ENCODE measurements at places on chromosomes 3 and 15. TPM values are rescaled to one million over a fixed set of nuclear protein-coding genes. Genes with fewer than 3 reads are reported as not detected.

GRCh38 chr15:64067564-64068030, 21.3 kb upstream of the DAPK2 start:
- H3K4me3 ChIP-seq, result peak overlapping the region; percentile 5
- no peaks in the 10 kb centered on the region for H3K36me3 ChIP-seq
- DNase-seq, result peak; percentile 73

Gene CLDN16
- total RNA-seq, result not detected

DNA sequence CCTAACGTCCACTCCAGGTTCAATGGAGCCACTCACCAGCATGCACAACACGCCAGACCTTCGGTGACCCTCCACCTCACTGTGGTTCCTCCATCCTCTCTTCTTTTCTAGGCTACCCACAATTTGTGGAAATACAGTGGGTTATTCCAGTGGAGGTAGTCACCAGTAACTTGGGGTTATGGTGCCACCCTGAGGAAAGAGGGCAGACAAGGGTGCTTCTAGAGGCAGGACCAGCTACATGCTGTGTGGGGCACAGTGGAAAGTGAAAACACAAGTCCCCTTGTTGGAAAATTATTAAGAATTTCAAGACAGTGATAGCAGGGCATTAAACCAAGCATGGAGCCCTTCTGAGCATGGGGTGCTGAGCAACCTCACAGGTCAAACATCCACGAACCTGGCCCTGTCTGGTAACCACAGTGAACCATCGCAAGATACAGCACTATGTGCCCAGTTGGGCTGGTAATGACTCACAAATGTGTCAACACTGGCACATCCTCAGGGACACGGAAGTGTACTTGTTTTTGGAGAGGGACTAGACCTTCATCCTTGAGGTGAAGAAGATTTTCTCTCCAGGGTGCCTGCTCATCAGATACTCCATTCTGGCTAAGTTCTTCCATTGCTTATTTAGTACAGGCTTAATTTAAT, 166.7 kb downstream of the STT3B start:
- peaks cover 7% of the 10 kb centered on the region for H3K36me3 ChIP-seq
- H3K27me3 ChIP-seq, result no peaks in the 10 kb centered on the region
- no peak for DNase-seq
- no peak overlapping the region for H3K27ac ChIP-seq
- H3K4me3 ChIP-seq, result no peak overlapping the region

- H3K4me1 ChIP-seq, result no peaks in the 10 kb centered on the region
- no peak overlapping the region for H3K27ac ChIP-seq
- no peaks in the 10 kb centered on the region for H3K36me3 ChIP-seq
- no peaks in the 10 kb centered on the region for H3K27me3 ChIP-seq
- DNase-seq, result no peak
- no peak overlapping the region for H3K4me3 ChIP-seq
Measured at GRCh38 chr15:38002883-38003477, 68.5 kb downstream of the TMCO5A start.

Gene CPLX3
- 0.41 TPM for total RNA-seq

Gene STRC
- total RNA-seq, result under 0.01 TPM

DNA sequence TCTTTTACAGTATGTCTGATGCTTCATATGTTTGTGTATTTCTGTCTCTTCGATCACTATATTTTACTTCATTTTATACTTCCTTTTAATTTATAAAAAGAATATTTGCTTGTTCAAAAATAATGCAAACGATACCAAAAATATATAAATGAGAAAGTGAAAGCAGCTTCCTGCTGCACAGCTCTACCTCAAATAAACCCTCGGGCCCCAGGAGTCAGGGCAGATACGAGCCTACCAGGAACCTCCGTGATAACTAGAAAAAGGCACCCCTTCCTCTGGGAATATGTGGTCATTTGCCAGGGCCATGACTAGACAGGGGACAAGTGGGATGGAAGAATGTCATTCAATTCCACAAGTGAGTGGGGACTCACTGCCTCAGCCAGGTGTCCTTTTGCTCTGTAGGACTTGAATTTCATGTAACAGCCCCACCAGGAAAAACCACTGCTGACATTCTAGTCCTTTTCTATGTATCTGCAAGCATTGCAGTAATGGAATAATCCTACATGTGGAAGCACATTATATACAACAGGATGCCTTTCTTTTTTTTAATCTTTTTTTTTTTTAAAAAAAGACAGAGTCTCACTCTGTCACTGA, 133.3 kb downstream of the SUCLG2 start:
- H3K36me3 ChIP-seq, result no peaks in the 10 kb centered on the region
- H3K27ac ChIP-seq, result no peak overlapping the region
- no peaks in the 10 kb centered on the region for H3K27me3 ChIP-seq
- no peaks in the 10 kb centered on the region for H3K4me1 ChIP-seq

Gene ARNT2
- 4.3 TPM for total RNA-seq

GRCh38 chr3:98885851-98886250, 15.6 kb downstream of the DCBLD2 start:
- H3K27me3 ChIP-seq, result no peaks in the 10 kb centered on the region
- DNase-seq, result no peak
- H3K4me3 ChIP-seq, result no peak overlapping the region
- no peak overlapping the region for H3K27ac ChIP-seq
- H3K4me1 ChIP-seq, result no peaks in the 10 kb centered on the region

DNA sequence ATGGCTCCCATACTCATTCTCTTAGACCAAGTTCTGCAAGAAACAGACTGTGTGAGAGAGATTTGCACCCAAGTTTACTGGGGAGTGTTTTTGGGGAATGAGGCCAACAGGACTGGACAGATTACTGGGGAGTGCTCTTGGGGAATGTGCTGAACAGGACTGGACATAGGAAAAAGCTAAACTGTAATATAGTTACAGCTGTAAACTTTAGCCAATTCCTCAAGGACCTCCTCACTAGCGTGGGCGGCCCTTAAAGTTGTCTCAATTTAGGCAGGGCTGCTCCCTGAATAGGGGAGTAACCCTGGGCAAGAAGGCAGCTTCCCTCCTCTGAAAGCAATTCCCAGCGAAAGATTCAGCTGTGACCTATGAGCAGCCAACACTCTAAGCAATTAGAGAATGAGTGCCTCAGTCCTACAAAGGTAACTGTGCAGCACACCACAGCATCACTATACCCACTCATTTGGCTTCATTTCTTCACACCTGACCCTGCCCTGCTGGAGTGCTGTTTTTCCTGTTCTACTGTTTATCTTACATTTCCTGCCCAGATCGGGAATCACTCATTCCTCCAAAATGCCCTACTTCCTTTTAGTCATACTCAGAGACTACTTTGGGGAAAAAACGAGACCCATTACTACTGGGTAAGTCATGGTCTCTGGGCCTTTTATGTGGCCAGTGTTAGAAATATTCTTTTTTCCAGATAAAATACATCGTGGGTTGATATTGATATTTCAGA, 41.3 kb upstream of the TRIM42 start:
- H3K27ac ChIP-seq, result no peak overlapping the region
- no peak for DNase-seq
- H3K36me3 ChIP-seq, result no peaks in the 10 kb centered on the region
- H3K4me3 ChIP-seq, result no peak overlapping the region
- no peaks in the 10 kb centered on the region for H3K27me3 ChIP-seq
- H3K4me1 ChIP-seq, result no peaks in the 10 kb centered on the region

Gene SNURF
- 21.8 TPM for total RNA-seq

DNA sequence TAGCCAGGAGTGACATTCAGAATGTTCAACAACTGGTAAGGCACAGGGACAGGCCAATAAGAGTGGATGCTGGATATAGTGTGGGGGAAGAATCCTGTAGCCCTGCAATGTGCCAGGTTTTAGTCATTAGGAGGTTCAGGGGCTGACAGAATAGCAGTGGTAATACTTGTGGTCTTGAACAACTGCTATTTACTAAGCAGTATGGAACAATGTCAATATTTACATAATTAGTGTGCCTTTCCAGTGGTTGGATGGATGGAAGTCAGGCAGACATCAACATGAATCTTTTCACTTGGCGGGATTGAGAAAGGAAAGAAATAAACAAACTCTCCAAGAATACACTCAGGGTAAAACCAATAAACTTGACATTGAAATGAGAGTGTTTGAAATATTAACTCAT, 55.1 kb downstream of the OTOL1 start:
- DNase-seq, result no peak
- H3K27me3 ChIP-seq, result no peaks in the 10 kb centered on the region
- H3K27ac ChIP-seq, result no peak overlapping the region
- H3K36me3 ChIP-seq, result no peaks in the 10 kb centered on the region
- no peak overlapping the region for H3K4me3 ChIP-seq
- H3K4me1 ChIP-seq, result no peaks in the 10 kb centered on the region

Gene SAMMSON
- not detected for total RNA-seq

DNA sequence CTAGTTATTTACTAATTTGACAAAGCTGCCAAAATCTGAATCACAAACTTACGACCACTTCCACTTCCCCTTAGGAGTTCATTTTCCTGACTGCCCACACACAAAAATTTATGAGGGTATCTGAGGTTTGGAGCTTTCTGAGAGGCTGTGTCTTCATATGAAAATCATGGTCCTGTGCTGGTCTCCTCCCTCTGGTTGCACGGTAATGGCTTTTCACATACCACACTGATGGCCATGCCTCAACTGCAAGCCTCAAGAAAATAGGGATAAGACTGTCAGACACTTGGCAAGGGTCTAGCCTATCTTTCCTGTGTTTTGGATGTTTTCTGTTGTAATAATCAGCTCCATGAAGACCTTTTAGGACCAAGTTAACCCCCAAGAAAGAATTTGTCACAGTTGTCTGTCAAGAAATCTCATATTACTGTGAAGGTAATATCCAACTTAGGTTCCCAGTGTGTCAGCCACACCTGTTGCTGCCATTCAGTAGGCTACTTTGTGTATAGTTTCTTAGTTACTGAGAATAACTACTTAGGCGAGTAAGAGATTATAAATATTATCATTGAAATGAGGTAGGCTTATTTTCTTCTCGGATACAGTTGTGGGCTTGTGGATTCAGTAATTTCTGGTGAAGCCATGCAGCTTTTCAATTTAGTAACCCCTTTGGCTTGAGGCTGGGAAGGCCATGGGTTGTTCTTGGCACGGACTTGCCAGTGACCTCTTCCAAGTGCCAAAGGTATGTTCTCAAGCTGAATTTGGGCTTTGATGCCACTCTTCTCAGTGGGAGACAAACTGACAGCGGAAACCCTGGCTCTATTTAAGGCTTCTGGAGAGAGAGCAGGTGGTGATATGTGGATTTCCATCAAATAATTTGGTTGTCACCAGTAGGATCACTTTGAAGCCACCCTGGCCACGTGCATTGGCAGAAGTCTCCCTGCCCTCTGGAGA, 101.1 kb downstream of the RYR3 start:
- no peak for DNase-seq
- H3K27me3 ChIP-seq, result no peaks in the 10 kb centered on the region
- no peaks in the 10 kb centered on the region for H3K4me1 ChIP-seq
- H3K4me3 ChIP-seq, result no peak overlapping the region
- H3K36me3 ChIP-seq, result no peaks in the 10 kb centered on the region
